Ecto neural progenitor cell (in vitro differentiated cells): ENCODE measurements at places on chromosomes 1 and 21.

GRCh38 chr1:158976219-158976618 lies 33.5 kb upstream of the IFI16 start:
- no peak for DNase-seq

DNA sequence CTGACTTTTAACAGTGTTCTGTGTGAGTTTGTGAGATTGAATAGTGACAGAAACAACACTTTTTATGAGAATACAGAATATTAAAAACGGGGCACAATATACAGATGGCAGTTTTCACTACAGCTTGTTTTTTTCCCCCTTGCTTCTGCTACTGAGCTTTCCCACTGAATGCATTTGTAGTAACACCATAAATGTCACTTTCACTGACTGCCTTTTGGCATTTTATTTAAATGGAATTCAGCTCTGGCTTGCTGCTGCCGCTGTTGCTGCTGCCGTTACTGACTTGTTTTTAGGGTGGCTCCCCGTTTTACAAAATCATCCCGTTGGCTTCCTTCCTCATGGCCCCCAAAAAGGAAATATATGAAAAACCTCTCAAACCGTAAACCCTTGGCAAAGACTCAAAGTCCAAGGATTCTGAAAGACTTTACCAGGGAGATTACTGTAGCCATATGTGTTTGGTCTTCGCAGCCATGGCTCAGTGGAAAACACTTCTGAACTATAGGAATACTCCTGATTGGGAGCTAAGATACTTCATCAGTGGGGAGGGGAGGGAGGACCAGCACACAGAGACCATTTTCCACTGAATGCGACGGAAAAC lies 151.0 kb downstream of the NUF2 start:
- no peak for DNase-seq

DNA sequence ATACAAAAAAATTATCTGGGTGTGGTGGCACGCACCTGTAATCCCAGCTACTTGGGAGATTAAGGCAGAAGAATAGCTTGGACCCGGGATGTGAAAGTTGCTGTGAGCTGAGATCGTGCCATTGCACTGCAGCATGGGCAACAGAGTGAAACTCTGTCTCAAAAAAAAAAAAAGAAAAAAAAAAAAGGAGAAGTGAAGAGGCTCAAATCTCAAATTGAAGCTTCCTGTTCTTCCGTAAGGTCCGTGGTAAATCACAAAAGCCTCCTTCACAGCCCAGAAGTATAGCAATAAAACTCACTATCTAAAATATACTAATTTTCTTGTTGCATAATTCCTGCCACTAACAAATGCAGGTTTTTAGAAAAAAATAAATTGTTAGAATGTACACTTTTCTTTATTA lies 498.2 kb upstream of the BRINP3 start:
- no peak for DNase-seq

- no peak for DNase-seq
Observed at GRCh38 chr1:210262167-210262896, 29.7 kb downstream of the SERTAD4 start.

GRCh38 chr1:65773391-65774123 lies 19.1 kb upstream of the PDE4B start:
- no peak for DNase-seq

GRCh38 chr1:196544617-196545016 lies 63.6 kb downstream of the KCNT2 start:
- DNase-seq = no peak
